NCI-H2081 treated with DMSO at 0.1 percent for 48 hours (cell line): ENCODE measurements at places on chromosomes 13 and 19.

DNA sequence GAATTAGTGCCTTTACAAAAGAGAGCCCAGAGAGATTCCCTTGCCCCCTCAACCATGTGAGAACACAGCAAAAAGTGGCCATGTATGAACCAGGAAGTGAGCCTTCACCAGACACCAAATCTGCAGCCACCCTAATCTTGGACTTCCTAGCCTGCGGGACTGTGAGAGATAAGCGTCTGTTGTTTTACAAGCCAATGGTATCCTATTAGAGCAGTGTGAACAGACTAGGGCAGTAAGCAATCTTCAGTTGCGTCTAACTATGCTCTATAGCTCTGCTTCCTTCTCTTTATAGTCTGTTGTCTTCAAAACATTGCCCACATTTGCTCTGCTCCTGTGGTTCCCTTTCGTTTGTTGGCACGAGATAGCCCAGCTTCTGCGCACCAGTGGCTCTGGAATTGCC, 109.5 kb upstream of the FNDC3A start:
- DNase-seq, result no peak

- DNase-seq, result no peak
These were observed 85.5 kb upstream of the OXGR1 start for GRCh38 chr13:97079726-97080125.

- DNase-seq, result no peak
These were observed 1.3 kb downstream of the TRIP10 start for GRCh38 chr19:6740589-6741343.

DNA sequence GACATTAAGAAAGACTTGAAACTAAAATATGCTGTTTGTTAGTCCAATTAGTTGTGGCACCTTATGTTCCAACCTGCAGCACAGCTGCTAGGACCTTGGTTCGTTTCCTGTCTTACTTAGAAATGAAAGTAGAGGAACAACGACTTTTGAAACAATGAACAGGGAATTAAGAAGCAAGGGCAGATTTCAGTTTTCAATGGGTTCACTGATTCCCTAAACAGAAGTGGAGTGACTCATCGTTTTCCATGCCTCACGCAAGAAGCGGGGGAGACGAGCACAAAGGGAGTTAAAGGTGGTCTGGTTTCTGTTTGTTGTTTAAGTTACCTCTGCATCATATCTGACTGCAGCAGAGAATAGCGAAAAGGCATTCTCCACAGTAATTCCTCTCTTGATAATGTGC, 44.8 kb downstream of the PHF11 start:
- DNase-seq, result no peak

GRCh38 chr19:5229778-5230335, 110.8 kb downstream of the PTPRS start:
- DNase-seq, result no peak

DNA sequence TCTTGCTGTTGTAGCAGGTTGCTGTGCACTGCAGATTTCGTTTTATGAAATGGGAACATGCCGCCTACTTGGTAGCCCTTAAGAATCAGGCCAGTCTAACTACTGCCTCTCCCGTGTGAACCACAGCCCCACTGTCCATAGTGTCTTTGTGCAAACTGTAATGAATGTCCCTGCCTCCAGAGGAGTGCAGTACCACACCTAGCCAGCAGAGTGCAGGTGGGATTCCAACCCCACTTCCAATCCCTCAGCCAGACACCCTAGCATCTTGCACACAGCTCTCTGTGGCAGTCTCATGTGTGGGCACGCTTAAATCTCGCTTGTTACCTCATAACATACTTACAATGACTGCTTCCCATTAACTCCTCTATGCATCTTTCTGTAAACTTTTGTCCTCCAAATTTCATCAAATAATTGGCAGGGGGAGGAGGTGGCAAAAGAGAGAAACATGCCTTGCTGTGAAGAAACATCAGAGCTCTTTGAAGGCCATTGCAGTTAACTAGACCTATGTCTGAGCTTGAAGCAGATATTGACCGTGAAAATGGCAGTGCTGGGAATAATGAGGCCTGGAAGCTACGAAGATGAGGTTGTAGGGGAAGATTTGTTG, 47.2 kb downstream of the ZAR1L start:
- DNase-seq, result no peak

DNA sequence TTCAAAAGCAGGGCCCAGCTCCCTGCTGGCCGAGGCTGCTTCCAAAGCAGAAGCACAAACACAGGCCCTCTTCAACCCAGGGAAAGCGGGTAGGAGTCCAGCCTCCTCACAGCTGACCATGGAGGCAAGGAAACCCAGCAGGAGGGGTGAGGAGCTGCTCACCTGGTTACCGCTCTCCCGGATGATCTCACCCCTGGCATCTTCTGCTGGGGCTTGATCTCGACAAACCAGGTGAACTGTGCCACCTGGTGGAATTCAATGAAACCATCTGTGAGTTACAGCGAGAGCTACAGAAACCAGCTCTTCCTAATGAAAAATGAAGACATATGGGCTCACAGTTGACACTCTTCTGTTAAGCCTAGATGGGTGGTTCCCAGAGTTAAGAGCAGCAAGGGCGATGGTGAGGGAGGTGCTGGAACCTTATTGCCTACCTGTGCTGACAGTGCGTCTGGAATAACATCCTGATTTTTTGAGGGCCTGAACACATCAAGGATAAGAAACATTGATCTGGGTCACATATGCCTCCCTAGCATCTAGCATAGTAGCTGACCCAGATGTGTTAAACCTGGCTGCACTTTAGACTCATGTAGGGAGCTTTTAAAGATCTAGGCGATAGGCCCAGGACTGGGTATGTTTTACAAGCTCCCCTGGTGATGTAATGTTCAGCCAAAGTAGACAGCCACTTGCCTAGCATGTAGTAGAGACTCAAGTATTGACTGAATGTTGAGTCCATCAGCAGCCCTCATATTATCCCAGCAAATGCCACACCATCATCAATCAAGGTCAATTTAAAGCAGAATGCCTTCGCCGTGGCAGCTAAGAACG, 6.1 kb downstream of the DHRS12 start:
- DNase-seq, result peak; percentile 56

- DNase-seq, result no peak
These were observed 1258.9 kb downstream of the EFNB2 start for GRCh38 chr13:105276571-105276970.

- no peak for DNase-seq
These were observed 244.2 kb downstream of the UQCRFS1 start for GRCh38 chr19:28968721-28969120.

DNA sequence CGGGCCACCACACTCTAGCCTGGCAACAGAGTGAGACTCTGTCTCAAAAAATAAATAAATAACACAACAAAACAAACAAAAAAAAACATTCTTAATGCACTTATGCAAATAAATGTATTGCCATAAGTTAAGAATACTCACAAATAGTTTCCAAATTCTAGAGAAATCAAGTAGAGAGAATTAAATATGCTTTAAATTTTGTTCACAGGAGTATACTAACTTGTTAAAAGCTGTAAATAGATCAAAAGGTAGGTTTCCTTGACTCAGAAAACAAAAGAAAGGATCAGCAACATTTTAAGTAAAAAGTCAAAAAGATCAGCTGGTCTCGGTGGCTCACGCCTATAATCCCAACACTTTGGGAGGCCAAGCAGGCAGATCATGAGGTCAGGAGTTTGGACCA, 50.5 kb upstream of the ZNF429 start:
- no peak for DNase-seq

DNA sequence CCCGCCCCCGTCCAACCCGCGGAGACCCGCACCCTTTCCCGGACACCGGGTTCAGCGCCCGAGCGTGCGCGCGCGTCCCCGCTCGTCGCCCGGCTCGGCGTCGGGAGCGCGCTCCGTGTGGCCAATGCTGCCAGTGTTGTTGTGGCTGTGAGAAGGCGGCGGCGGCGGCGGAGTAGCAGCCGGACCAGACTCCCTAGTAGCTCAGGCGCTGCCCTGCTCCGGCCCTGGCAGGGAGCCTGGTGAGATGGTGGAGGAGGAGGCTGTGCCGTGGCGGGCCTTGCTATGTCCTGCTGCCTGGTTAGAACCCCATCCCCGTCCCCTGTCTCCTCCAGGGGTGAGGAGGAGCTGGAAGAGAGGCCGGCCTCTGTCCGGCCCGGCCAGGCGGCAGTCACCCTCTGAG, 553.2 kb downstream of the TUBA3C start:
- no peak for DNase-seq

- DNase-seq, result no peak
These were observed 41.0 kb downstream of the RAP2A start for GRCh38 chr13:97475011-97475410.

GRCh38 chr13:71018995-71019394, 848.0 kb downstream of the DACH1 start:
- no peak for DNase-seq

GRCh38 chr13:112244495-112245177, 131.5 kb upstream of the SPACA7 start:
- no peak for DNase-seq

DNA sequence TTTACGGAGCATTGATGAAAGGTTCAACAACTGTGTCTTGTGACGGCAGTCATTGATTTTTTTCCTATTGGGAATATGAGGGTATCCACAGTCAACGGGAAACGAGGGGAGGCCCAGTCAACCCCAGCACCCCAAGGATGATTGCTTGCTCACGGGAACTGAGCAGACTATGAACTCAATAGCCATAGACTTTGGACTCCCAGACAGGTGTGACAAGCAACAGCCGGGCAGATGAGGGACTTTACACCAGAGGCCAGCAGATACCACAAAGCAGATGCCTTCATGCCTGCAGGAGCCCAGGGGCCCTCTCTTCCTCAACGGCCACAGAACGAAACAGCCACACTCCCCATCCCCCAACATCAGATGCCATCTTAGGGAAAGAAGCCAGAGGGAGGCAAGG, 80.3 kb upstream of the FLT1 start:
- no peak for DNase-seq

DNA sequence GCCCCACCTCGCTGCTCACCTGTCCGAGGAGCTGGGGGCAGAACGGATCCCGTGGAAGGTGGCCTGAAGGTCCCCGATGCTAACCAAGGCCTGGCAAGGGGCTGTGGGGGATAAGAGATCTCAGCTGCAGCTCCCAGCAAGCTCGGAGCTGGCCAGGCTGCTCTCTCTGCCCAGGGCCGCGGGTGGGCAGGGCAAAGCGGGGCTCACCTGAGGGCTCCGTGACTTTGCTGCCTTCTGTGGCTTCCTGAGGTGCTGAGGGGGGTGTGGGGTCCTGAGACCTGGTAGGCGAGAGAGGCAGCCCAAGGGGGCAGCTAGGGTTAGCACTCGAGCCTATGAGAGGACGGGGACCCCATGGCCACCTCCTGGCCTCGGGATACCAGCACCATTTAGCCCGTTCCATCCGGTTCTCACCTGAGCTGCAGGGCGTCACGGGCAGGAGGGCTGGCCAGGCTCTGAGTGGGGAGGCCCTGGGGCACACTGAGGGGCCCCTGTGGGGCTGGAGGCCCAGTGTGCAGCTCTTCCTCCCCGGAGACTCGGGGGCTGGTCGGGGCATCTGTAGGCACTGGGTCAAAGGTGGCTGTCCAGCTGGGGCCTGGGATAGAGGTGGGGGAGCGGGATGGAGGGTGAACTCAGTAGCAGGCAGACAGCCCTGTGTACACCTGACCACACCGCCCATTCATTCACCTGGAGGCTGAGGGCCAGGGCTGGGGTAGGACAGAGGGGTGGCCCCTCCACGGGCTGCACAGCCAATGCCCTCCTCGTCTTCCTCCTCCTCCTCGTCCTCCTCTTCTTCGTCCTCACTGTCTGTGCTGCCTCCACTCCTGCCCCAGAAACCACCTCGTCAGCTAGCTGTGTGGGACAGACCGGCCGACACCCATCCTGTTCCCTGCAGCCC, 3.1 kb upstream of the TMEM86B start:
- DNase-seq, result no peak

DNA sequence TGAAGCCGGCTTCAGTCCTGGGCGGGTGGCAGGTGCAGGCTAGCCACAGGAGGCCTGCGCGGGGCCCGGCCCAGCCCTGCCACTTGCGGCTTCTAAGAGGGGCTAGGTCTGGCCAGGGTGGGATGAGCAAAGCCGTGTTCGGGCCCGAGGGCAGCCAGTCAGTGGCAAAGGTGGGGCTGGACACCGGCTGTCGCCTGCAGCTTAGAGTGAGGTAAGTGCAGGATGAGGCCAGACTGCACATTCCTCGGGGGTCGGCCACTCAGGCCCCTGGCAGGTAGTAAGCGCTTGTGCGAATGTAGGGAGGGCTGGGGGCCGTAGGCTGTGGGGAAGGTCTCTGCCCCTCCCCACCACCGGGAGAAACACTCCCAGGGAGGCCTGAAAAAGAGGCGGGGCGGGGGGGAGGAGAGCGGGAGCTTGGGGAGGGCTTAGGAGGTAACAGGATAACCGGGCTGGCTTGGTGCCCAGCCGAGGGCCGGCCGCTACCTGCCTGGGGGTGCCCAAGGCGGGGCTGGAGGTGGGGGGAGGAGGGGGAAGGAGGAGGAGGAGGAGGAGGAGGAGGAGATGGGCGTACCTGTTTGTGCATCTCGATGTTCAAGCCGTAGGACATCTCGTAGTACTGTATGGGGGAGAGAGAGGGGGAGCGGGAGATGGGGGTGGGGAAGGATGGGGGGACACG, 6.4 kb downstream of the TLE5 start:
- peak; percentile 38 for DNase-seq

GRCh38 chr13:24272452-24273161, 36.8 kb upstream of the C1QTNF9 start:
- DNase-seq, result no peak

GRCh38 chr19:35088131-35088913, 27.3 kb upstream of the FXYD3 start:
- DNase-seq, result no peak

- DNase-seq, result no peak
These were observed 156.7 kb downstream of the SLC7A1 start for GRCh38 chr13:29438769-29439168.

DNA sequence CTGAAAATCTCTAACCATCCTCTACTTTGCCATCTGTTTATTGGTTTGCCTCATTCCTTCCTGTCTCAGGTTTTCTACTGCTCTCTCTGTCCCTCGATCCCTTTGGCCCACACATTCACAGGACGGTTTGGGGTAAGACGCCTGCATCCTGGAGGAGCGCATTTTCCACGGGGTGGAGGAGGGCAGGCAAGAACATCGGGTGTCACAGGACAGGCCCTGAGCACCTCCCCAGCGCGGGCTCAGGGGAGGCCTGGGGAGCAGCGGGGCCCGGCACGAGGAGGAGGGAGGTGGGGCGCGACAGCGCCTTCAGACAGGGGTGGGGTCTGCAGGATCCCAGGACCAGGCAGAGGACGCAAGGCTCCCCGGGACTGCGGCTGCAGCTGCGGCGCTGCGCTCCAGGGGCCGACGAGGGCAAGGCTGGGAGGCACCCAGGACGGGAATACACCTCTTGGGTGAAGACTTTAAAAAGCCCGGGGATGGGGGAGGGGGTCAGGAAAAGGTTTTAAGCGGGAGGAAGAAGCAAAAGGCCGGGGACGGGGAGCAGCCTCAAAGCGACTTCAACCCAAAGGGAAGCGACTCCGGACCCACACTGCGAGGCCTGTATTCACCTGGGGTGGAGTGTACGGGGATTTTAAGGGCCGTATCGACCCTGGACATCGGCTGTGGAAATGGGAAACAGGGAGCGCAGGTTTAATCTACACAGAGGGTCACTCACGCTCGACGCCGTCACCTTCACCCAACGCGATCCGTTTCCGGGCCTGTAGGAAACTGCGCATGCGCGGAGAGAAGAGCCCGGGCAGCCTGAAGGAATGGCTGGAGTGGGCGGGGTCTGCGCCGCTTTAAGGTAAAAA, at the start of gene ZNF415:
ZNF415 (minus strand) TSS at position 770 of the 851 bp plus-strand sequence. CDS start 10,234 bp downstream, outside the sequence.
- DNase-seq, result no peak
